Activated CD4-positive, alpha-beta T cell treated with anti-CD3 and anti-CD28 coated beads, Interleukin-2, amount 10 ng/mL, durations not matched to agents 24 days and 14 days (primary cell): ENCODE measurements at places on chromosomes 4 and X. TPM values are rescaled to one million over a fixed set of nuclear protein-coding genes. Genes with fewer than 3 reads are reported as not detected.

DNA sequence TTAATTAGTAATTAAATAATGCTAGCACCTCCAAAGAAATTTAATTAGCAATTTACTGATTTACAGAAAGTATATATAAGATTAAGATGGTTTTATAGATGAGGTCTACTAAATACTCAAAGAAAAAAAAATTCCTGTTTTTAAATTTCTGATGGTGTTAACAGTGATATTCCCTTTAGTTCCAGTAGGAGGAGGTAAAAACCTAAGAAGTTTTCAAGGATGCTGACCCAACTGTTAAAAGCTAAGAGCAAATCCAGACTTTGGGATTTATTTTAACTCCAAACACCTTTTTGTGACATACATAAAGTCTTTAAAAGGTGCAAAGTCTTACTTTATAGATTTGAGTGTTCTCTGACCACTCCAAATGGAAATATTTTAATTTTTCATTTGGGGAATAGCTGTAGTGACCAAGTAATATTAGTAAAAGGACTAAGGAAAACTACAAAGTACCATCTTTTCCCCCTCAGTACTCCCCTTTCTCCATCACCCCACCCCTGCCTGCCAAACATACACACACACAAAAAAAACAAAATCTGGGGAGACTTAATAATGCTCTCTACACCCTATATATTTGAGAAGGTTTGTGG, 34.2 kb upstream of the CSN1S1 start:
- no peak for DNase-seq

DNA sequence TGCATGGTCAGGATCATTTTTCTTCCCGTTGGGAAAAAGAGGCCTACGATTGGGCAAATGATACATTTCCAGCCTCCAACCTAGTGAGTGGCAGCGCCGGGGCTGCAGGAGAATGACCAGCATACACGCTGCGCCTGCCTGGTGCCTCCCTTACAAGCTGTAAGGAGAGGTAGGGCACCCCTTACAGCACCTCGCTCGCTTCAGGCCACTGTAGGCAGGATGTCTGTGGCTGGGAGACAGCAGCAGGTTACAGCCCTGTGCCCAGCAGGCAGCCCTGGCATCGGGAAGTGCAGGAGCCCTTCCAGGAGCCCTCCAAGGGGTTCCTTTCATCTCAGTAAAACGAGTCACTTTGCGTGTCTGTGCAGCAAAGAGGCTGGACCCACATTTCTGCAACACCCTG, 88.4 kb downstream of the EVC start:
- no peak for DNase-seq

- no peak for DNase-seq
Measured at GRCh38 chr4:110248100-110248499, 49.7 kb upstream of the ELOVL6 start.

DNA sequence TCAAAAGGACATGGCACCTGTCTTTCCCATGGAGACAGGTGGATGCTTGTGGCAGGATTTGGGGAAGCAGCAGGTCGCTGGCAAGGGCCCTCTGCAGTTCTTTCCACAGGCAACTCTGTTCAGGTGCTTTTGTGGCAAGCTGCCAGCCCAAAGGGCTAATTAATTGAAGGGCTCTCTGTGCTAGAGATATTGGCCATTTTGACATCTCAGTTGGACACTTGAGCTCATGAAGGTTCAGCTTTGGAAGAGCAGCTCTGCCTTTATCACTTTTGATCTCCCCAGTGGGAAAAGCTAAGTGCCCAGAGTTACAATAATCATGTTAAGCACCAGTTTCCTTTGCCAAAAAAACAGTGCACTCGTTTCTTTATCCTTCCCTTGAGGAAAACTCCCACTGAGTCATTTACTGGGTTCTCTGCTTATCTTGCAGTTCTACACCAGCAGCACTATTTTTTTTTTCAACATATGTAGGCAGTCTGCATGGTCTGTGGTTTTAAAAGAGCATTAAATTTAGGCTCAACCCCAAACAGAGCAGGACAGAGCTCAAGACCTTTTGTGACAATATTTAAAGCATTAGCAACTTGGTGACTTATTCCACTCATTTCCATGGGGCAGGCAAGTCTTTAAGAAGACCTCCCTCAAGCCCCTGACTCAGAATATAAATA, 336.4 kb upstream of the RASGEF1B start:
- no peak for DNase-seq

DNA sequence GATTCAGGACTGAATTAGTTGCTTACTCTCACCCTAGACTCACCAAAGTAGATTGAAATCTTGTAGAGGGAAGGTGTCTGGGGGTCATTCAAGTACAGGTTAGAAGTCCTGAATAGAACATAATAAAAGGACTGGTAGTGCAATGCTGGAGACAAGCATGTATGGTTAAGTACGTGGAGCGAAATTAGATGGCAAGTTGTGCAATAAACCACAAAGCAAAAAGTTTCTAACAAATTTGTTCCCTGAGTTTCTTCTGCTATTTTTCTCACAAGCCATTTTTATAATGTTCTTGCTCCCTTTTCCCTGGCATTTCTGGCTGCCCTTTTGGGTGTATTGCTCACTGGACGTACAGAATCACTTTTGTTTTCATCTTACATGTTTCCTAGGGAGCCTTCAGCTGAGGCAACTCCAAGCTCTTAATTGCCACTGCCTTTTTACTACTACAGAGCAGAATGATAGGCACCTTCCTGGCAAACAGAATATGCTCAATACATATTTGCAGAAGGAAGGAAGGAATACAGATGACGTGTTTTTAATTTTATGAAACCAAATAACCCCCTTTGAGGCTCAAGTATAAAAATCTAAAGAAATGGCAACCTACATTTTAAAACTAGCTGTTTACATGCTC, 23.4 kb downstream of the LANCL3 start:
- DNase-seq: no peak

GRCh38 chrX:45803383-45803921, 602.8 kb upstream of the DIPK2B start:
- no peak for DNase-seq

- DNase-seq: no peak
Measured at GRCh38 chr4:35175894-35176293, 1068.4 kb downstream of the ARAP2 start.

DNA sequence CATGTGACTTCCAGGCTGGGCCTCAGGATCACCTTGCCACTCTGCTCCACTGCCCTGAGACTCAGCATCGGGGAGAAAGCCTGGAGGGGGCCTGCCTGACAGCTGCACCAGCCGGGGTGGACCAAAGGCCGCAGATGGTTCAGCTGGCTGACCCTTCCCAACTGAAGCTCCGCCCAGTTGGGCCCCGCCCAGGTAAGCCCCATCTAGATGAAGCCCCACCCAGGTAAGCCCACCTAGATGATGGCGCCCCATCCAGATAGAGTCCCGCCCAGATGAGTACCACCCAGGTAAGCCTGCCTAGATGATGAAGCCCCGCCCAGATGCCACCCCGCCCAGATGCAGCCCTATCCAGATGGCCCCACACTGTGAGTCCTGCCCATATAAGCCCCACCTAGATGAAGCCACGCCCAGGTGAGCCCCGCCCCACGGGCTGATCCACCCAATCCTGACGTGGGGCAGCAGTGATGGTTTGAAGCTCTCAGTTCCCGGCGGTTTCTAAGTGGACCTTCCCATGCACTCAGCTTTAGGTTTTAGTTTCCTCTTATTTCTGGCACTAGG, 10.0 kb downstream of the ZFYVE28 start:
- peak; percentile 73 for DNase-seq

DNA sequence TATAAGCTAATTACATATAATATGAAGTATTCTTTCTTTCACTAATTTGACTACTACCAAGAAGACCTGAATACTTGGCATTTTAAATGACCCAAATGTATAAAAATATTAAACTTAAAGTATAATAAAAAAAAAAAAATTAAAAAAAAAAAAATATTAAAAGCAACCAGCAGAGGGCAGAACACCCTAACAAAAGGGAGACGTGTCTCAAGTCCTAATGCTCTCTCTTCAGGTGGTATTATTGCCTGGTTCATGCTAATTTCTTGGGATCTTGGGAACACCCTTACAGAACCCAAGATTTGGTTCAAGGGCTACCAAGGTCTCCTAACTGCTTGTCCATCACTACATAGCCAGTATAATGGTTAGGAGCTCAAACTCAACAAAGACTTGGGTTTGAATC, 754.8 kb downstream of the RAB28 start:
- DNase-seq: peak; percentile 44

DNA sequence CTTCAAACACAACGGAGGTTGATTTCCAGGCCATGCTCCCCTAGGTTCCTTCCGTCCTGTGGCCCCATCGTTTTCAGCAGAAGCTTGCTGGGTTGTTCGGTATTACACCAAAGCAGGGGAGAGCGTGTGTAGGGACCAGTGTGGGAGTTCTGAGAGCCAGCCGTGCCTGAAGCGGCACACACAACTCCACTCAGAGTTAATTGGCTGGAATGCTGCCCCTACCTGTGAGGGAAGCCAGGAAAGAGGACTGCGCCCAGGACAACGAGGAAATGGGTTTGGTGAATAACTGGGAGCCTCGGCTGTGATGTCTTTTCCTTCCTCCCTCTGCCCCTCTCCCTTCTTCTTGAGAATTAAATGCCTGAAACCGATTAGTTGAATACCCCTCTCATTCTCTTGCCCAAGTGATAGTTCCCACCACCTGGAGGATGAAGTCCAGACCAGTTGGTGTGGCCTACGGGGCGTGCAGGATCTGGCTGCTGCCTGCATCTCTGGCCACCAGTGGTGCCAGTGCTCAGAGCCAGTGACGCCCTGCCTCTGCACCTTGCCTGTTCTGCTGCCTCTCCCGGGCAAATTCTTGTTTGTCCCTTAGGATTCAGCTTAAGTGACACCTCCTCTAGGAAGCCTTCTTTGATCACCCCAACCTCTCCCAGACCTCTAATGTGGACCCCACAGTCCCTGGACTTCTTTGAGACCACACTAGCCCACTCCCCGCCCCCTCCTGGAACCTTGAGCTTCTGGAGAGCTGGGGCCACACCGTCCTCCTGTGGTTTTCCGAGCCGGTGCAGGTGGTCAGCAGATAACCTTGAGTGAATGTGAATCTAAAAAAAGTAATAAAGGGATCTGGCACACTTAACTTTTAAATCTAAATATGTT, 33.6 kb downstream of the TBC1D14 start:
- DNase-seq: no peak

- DNase-seq: no peak
Measured at GRCh38 chr4:182939680-182940079, 22.5 kb upstream of the DCTD start.

GRCh38 chrX:97529536-97530200, 646.0 kb downstream of the RPA4 start:
- no peak for DNase-seq

GRCh38 chr4:158006990-158007389, 165.8 kb downstream of the GASK1B start:
- no peak for DNase-seq

GRCh38 chrX:40013266-40014195, 84.2 kb downstream of the BCOR start:
- DNase-seq: peak; percentile 86

- DNase-seq: no peak
Measured at GRCh38 chrX:81241753-81242152, 39.9 kb downstream of the SH3BGRL start.

DNA sequence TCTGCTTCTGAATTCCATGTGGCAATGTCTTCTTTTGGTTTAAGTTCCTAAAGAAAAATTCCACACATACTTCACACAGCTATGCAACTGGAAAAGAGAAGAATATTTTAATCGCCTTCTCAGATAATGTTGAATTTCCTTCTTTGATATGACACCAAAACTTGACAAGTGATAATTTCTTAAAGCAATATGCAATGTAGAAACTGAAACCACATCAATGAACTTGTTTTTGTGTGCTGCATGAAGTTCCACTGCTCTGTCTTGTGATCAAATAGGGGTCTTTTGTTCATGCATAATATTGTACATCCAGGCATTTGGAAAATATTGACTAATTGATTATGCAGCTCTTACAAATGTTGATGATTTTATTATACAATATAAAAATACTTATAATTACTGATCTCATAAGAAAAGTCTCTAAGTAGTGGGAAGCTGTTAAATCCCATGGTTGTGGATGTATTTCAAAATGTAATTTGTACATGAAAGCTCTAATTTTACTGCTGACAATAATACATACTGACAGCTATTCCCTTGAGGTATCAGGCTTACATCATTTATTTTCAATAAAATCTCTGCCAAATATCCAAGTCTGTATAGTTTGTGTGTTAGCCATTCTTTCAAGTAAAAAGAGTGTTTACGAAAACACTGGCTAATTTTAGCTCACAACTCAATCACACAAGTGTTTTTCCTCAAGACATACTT, 56.5 kb downstream of the AGA start:
- no peak for DNase-seq

- DNase-seq: no peak
Measured at GRCh38 chrX:13001961-13002671, 27.2 kb downstream of the TMSB4X start.

The G6PD gene
- 72.5 and 75.0 TPM in 2 replicates for total RNA-seq

The CT45A8 gene
- not detected in 2 replicates for total RNA-seq

The ARHGAP6 gene
- total RNA-seq: not detected in 2 replicates

The GK gene
- 67.0 and 67.5 TPM in 2 replicates for total RNA-seq

The SRPX gene
- total RNA-seq: not detected in 2 replicates

The DLG3 gene
- total RNA-seq: 31.9 and 41.1 TPM in 2 replicates

The GPRASP3 gene
- 0.56 and 1.7 TPM in 2 replicates for total RNA-seq

The C4orf50 gene
- 0.16 and 0.21 TPM in 2 replicates for total RNA-seq

The WWC2 gene
- total RNA-seq: 0.40 and 0.45 TPM in 2 replicates

The BTC gene
- total RNA-seq: not detected in 2 replicates

The SSX1 gene
- total RNA-seq: not detected in 2 replicates

The CNOT6L gene
- total RNA-seq: 105 and 108 TPM in 2 replicates
